CD4-positive, alpha-beta T cell treated with Interleukin-17A for 1 hour (primary cell): ENCODE measurements at places on chromosomes 12 and 14.
A peak's percentile ranks its signal among the peaks of the same experiment; 100 is the strongest.

DNA sequence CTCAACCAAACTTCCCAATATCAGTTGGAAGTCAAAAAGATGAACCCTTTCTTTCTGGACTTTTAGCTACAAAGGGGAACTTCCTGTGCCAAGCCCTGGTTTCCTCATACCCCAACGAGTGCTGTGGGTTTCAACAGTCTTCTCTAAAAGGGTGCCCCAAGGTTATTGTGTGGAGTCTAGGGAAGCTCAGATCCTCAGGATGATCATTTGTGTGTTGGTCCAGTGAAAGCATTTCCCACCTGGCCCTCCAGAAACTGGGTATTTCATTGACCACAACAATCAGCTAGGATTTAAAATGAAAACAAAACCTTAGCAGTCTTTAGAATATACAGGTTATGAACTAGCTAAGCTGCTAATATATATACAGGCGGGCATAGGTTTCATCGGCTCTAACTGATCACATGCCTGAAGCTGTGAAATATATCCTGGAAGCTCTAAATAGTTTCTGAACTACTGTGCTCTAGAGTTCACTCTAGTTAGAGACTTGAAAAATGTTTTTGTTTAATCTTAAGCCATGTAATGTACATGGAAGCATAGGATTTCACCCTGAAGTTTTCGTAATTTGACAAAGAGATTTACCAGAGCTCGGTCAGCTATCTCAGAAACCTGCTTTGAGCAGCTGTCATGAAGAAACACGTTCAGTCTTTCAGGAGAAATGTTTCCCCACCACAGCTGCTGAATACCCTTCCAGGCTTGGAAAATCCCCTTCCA lies 29.6 kb downstream of the P2RX4 start:
- DNase-seq: peak; percentile 18

DNA sequence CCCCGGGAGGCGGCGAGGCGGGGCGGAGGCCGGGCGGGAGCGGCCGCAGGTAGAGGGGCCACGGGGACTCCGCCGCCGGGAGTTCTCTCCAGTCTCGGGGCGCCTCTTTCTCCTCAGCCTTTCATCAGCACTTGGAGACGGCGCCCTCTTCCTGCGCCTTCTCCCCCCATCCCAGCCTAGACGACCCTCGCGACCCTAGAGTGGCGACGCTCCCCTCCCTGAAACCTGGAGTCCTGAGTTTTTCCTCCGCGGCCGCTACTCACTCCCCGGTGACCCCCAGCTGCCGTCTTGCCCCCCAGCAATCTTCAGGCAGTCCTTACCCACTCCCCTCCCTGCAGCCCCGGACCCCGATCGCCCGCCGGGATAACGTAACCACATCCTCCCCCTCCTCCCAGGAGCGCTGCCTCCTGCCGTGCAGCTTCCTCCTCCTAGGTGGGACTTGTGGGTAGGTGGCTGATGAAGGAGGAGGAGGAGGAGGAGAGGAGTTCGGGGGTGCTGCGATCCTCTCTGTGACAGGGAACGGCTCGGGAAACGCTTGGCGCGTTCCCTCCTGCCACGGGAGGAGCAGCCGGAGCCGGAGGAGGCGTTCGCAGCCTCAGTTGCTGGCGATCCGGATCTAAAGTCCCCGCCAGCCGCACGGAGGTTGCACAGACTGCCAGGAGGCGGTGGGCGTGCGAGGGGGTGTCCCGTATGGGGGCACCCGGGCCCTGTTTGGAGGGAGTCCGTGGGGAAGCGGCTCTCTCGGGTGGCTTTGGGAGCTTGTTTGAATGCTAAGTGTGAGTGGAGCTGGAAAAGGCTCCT lies 891 bp downstream of the PLEKHA5 start:
- peak; percentile 9 for DNase-seq

- no peak for DNase-seq
Observed at GRCh38 chr12:46282829-46283228, 14.0 kb upstream of the SLC38A1 start.

GRCh38 chr12:52759695-52760094 lies 17.4 kb downstream of the KRT76 start:
- no peak for DNase-seq

GRCh38 chr14:100872259-100873095 lies 31.0 kb downstream of the RTL1 start:
- DNase-seq: no peak

DNA sequence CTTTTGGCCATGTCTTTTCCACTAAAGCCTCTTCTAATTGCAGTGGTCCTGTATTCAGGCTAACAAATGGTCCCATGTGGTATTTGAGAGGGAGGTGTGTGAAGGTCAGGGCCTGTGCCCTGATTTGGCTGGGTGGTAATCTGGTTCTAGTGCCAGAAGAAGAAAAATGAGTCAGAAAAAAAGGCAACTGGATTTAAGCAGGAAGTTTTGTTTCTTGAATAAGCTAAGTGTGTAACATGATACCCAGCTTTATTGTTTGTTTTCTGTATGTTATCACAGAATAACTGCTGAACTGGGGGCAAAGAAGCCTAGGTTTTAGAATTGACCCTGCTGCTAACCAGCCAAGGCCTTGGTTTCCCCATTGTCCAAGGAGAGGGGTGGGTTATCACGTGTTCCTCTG lies 134.0 kb downstream of the ANO6 start:
- no peak for DNase-seq

GRCh38 chr12:46892034-46892705 lies 66.4 kb upstream of the SLC38A4 start:
- no peak for DNase-seq

- DNase-seq: no peak
Observed at GRCh38 chr12:69660164-69660863, 38.8 kb downstream of the BEST3 start.

DNA sequence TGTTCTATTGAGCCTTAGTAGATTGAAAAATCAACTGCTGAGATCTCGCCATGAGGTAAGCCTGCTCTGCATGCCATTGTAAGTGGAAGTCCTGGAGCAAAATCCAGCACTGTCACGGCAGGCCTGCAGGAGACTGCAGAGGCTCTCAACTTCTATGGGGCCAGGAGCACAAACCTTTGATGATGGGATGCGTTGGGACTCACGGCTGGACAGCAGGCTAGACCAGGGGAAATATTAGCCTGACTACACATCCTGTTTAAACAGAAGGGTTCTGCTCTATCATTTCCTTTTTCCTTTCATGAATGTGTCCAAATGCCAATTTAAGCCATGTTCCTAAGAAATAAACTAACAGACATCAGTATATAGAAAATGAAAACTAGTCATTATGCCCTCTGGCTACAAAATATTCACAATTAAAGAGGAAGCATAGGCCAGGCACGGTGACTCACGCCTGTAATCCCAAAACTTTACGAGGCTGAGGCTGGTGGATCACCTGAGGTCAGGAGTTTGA lies 33.9 kb upstream of the RASSF8 start:
- DNase-seq: no peak

- DNase-seq: no peak
Observed at GRCh38 chr12:104850781-104851180, 107.3 kb downstream of the SLC41A2 start.

- DNase-seq: no peak
Observed at GRCh38 chr12:65853489-65854157, 29.3 kb downstream of the HMGA2 start.

DNA sequence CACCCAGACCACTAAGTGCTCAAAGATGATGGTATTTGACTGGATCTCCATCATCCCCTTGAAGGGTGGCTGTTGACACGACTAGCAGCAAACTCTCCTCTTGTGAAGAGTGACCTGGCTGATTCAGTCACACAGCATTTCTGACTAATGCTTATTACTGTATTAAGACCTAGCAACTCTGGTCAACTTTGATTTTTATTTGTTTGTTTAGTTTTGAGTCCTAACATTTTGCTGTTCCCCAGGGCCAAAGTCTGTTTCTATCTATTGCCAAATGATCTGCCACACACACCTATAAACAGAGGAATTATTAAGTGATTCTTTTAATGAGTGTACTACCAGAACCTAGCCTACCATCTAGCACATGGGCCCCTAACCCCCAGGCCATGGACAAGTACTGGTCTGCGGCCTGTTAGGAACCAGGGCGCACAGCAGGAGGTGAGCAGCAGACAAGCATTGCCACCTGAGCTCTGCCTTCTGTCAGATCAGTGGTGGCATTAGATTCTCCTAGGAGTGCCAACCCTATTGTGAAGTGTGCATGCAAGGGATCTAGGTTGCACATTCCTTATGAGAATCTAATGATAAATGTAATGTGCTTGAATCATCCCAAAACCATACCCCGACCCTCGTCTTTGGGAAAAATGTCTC lies 120.0 kb downstream of the RPS6KA5 start:
- no peak for DNase-seq

DNA sequence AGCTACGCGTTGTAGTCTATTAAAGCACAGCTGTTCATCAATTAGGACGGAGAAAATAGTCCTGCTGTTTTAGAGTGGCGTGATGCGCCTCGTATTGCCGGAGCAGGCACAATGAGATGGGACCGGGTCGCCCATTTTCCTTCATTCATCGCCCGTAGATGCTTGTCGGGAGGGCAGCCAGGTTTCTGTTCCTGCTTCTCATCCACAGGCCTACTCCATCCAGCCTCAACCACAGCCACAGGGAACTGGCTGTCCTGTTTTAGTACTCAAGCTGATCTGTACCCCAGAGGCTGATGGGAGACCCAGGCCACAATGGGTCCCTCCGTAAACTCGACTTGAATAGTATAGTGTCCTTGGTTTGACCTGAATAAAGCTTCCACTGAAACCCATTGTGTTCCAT lies 264.0 kb downstream of the VRK1 start:
- no peak for DNase-seq

- DNase-seq: peak; percentile 27
Observed at GRCh38 chr14:61569812-61570548, 125.3 kb upstream of the HIF1A start.

GRCh38 chr12:83141460-83141994 lies 454.8 kb downstream of the TMTC2 start:
- DNase-seq: no peak

DNA sequence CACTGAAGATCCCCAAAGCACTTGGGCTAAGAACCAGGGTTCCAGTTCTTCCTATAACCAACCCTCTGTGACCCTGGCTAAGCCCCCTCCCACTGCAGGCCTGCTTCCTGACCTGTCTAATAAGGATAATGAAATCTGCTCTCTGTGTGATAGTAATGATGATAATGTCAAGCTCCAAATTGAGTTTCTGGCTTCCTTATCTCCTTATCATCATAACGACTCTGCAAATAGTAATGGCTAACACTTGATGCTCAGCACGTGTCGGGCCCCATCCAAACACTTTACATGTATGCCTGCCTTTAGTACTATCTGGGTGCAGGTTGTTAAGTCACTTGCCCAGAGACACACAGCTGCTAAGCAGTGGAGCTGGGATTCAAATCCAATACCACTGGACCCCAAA lies 5.0 kb upstream of the GPR162 start:
- DNase-seq: no peak

GRCh38 chr12:118645219-118645618 lies 268.9 kb downstream of the SUDS3 start:
- DNase-seq: no peak

- DNase-seq: no peak
Observed at GRCh38 chr12:131011165-131012079, 57.7 kb downstream of the ADGRD1 start.

- no peak for DNase-seq
Observed at GRCh38 chr14:36583242-36583892, 953 bp upstream of the NKX2-8 start.

GRCh38 chr12:103247531-103247930 lies 248.2 kb downstream of the C12orf42 start:
- DNase-seq: no peak

DNA sequence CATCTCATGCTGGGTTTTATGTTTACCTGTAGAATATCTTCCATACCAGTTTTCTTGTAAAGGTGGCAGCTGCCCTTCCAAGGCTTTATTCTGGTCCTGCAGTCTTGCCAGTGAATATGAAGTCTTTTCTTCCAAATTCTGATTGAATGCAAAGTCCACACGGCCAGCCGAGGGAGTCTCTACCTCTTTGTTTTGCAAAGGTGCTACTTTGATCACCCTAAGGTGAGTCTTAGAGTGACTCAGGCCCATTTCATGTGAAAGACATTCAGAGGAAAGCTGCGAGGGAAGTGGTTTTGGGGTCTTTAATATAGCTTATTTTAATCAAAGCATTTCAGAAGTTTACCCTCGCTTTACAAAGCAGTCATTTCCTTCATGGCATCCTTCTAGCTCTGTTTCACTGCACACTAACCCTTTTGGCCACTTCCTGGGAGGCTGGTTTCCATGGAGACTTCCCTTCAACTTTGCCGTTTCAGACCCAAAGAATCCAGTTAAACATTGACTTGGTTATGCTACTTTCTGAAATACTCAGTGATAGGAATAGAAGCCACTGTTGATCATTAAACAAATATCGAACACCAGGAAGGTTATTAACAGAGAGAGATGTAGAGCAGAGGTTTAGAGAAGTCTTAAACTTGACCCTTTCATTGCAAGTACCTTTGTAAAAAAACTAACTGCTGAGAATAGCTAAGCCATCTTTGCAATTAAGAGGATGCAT lies at the start of gene CCDC198:
CCDC198 (minus strand) TSS at position 391 of the 715 bp plus-strand sequence; CDS start at position 249, 142 bp downstream.
- DNase-seq: no peak

- no peak for DNase-seq
Observed at GRCh38 chr14:64467566-64467965, 2.3 kb downstream of the AKAP5 start.

GRCh38 chr14:102208741-102209140 lies 69.0 kb downstream of the WDR20 start:
- no peak for DNase-seq

DNA sequence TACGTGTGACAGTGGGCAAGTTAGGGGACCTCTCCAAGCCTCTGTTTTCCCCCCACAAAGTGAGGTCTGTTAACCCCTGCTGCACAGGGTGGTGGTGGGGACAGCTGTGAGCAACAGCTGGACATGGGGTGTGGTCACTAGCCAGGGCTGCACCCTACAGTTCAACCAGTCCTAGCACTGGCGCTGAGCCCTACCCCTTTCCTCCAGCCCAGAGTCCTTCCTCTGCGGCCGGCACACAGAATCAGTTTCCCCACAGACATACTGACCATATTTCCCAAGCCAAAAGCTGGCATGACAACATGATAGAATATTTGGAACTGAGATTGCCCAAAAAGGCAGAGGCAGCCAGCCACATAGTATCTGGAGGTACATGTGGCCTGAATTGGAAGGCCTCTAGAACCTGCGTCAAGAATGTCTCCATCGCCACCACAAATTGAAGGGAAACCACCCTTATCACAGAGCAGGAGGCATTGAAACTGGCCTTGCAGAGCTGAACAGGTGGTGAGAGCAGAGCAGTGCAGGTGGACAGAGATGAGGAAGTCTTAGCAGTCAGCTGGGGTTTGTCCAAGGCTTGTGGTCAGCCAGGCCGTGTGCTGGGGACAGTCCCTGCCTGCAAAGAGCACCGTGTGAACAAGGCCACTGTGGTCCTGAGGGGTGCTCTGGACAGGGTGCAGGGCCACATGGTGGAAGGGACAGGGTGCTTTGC lies 21.2 kb downstream of the DEGS2 start:
- DNase-seq: no peak

- DNase-seq: no peak
Observed at GRCh38 chr12:69999561-69999960, 174.5 kb downstream of the MYRFL start.

DNA sequence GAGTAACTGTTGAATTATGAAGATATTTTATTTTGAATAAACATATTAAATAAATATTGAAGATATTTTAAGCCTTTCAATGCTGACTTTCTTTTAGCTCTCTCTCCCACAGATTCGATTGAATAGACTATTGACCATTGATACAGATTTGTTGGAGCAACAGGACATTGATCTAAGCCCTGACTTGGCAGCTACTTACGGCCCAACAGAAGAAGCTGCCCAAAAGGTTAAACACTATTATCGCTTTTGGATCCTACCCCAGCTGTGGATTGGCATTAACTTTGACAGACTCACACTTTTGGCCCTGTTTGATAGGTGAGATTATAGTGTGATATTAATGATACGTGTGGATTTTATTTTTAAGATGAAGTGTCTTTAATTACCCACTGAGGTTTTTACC lies 105.6 kb downstream of the PCNX1 start:
- DNase-seq: no peak
